ENCODE measurements at places on chromosomes 7 and 10.

GRCh38 chr7:143381427-143382125 is 431 bp downstream of the ZYX start:
- DNase-seq = peak; percentile 73

DNA sequence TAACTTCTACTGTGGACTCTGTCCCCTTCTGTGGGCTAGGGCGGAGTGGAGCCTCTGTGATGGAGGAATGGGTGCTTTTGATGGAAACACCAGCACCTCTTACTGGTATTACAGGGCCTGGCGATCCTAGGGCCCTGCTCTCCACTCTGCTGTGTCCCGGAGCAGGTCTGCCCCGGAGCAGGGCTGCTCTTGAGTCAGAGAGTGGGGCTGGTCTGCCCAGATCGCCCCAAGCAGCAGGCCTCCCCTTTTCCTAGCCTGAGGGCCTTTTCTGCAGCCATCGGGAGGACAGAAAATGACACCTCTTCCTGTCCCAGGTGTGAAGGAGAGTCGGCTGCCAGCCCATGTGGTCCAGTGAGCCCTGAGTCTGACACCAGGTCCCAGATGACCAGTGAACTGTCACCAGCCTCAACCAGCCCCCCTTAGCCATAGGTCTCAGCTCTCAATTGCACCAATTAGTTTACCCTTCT is 1.4 kb downstream of the ZNF282 start:
- peak; percentile 35 for DNase-seq

GRCh38 chr7:95540366-95540765 is 54.6 kb downstream of the ASB4 start:
- no peak for DNase-seq

DNA sequence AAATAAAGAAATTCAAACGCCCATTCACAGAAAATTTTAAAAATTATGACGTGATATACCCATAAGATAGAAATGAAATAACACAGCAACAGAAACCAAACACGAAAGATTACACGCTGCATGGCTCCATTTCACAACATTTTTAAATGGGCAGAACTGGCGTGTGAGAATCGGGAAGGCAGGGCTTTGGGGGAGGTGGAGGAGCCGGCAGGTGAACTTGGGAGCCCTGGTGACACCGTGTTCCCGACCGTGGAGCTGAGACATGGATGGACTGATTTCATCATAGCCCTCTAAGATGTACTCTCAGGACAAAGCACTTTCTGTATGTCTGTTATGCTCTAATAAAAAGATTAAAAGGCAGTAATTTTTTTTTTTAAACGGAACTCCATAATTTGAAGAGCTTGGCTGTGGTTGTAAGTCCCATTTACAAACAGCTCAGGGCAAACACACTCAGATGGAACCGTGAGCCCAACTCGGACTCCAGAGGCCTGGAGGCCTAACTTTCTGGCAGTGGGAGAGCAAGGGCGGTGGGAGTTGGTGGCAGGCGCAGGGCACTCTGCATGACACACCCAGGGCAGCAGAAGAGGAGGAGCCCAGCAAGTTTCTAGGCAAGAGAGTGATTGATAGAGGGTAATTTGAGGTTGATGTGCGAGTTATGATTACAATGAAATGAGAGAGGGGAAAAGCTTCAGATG is 203.4 kb downstream of the MAD1L1 start:
- no peak for DNase-seq

DNA sequence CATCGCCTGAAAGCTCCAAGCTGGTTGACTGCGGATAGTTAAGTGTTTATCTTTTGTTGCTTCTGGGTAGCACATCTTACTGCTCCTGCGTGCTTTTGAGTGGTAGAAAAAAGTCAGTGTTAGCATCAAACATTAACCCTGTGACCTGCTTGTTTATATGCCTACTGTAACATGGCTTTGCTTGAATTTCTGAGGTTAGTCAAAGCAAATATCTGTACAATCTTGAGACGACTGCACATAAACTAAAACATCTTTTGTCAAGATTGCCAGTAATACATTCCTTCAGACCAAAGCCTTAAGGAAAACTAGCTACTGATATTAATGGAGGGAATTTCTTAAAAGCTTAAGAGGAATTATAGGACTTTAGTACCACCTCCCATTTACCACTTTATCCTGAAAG is 163.7 kb downstream of the BAMBI start:
- DNase-seq = peak; percentile 91

GRCh38 chr10:72348282-72348681 is 6.4 kb downstream of the DNAJB12 start:
- DNase-seq = no peak

DNA sequence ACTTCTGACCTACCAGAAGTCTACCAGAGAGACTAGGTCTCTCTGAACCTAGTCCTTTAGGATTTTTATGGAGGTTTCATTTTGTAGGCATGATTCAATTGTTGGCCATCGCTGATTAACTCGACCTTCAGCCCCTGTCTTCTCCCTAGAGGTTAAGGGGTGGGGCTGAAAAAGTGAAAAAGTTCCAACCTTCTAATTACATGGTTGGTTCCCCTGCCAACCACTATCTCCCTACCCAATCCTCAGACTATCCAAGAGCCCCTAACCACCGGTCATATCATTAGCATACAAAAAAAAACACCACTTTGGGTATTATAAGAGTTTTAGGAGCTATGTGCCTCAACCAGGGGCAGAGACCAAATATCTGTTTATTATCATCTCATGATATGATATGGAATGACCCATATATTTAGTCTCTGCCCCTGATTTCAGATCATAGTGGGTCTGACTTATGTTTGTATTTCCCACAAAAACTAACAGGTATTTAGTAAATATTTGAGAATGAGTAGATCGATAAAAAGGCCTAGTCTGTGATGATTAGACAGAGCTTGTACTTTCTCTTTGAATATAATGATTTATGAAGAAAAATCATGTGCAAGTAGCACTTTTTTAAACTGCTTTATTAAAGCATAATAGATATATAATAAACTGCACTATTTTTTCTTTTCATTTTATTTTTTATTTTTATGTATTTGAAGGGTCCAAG is 35.8 kb downstream of the DNAJC9 start:
- DNase-seq = no peak

DNA sequence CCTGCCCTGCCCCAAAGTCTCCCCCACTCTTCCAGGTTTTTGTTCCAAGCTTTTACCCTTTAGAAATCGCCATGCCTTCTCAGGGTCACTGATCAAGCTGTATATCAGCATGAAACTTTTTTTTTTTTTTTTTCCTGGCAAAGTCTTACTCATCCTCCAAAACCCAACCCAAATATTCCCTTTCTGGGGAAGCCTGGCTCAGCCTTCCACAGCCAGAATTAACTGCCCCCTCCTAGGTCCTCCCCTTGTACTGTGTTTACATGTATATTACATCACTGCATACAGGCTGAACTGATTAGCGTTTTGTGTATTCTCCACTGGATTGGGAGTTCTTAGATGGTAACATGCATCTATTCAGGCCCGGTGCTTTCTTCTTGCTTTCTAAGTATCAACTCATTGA is 4.6 kb upstream of the NOBOX start:
- DNase-seq = no peak

GRCh38 chr10:64648915-64649314 is 1127.7 kb downstream of the REEP3 start:
- no peak for DNase-seq

DNA sequence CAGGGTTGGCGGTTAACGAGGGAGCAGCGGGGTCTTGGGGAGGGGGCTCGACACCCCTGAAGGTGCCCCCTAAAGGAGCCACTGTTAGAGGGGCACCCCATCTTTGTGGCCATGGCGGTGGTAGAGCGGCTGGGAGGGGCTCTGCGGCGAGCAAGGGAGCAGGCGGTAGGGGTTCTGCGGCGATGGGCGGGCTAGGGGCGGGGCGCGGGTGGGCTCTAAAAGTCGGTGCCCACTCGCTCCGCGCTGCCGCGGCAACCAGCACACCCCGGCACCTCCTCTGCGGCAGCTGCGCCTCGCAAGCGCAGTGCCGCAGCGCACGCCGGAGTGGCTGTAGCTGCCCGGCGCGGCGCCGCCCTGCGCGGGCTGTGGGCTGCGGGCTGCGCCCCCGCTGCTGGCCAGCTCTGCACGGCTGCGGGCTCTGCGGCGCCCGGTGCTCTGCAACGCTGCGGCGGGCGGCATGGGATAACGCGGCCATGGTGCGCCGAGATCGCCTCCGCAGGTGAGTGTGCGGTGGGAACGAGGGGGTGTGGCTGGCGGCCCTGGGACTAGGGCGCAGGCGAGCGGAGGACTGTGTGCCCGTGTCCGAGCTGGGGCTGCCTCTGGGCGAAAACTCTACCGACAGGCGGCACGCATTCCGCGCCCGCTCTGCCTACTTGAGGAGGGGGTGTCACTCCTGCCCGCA is at the start of gene MEST:
Gene MEST (plus strand): TSS at position 245 of the 682 bp plus-strand sequence. CDS start 229 bp downstream, at position 474.
- DNase-seq = peak; percentile 45

DNA sequence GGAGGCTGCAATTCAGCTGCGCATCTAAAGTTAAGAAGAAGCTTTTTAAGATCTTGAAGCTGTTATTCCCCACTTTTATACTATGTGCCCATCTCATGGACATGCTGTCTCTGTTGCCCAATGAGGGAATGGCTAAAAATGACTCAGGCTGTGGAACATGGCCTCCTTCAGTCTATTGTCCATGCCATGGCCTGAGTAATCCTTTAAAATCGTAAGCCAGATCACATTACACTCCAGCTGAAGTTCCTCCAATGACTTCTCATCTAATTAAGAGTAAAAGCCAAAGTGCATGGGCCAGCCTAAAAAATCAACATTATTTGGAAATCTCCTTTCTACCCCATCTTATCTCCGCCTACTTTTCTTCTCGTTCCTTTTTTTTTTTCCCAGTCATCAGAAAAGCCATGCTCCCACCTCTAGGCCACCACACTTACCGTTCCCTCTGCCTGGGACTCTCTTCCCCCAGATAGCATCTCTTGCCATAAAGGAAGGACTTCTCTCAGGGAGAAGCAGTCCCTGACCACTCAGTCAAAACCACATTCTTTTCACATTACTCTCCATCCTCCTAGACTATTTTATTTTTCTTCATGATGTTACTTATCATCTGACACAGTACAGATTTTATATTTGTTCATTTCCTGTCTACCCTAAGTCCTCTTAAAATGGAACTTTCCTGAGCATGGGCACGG is 337.4 kb downstream of the PRPF18 start:
- DNase-seq = peak; percentile 80

DNA sequence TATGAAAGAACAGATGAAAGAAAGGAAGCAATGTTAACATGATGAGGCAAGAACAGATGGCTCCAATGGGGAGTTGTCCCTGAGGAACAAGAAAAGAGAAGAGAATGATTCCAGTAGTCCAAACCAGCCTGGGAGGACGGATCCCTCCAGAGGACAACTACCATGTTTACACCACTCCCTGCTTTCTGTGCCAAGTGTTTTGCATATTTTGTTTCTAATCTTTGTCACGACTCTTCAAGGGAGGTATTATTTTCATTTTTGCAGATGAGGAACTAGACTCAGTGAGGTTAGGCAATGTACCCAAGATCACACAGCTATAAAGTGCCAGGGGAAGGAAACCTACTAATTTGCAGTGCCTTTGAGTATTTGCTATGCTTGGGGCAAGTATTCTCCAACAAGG is 116.2 kb downstream of the PARP12 start:
- no peak for DNase-seq

GRCh38 chr10:21603721-21604120 is 69.7 kb downstream of the MLLT10 start:
- DNase-seq = no peak

DNA sequence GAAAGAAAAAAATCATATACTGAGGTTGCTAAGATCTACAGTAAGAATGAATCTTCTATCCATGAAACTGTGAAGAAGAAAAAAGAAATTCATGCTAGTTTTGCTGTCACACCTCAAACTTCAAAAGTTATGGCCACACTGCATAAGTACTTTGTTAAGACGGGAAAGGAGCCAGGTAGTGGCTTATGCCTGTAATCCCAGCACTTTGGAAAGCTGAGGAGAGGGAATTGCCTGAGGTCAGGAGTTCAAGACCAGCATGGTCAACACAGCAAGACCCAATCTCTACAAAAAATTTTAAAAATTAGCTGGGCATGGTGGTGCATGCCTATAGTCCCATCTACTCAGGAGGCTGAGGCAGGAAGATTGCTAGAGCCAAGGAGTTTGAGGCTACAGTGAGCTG is 22.1 kb downstream of the CCDC186 start:
- no peak for DNase-seq

- DNase-seq = no peak
Measured at GRCh38 chr7:36107926-36108631, 45.0 kb upstream of the EEPD1 start.

DNA sequence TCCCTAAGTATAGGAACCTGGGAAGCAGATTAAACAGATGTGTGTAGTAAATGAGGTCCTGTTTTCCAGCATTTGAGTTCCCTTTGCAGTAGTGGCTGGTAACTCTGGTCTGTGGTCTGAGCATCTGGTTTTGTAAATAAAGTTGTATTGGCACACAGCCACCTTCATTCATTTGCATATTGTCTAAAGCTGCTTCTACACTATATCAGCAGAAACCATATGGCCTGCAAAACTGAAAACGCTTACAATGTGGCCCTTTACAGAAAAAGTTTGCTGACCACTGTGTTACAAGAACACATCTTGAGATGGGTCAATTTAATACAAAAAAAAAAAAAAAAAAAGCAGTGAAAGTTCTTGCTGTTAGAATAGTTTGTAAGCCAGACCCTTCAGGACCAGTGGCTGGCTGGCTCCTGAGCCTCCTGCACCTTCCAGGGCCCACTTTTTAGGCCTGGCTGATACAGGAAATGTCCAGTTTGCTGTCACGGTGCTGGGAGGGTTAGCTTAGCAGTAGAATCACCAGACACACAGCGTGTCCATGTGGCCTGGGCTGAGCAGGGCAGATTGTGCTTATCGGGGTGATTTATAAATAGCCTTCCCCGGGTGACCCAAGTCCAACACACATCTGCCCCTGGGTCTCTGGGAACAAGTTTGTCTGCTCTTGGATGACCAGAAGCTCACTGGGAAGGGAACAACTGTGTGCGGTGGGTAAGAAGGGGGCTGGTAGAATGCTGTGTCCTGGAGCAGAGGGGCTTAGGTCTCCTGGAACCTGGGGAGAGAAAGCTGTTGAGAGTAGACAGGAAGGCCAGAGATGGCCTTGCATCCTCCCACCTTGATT is 1.4 kb downstream of the C10orf71 start:
- no peak for DNase-seq

DNA sequence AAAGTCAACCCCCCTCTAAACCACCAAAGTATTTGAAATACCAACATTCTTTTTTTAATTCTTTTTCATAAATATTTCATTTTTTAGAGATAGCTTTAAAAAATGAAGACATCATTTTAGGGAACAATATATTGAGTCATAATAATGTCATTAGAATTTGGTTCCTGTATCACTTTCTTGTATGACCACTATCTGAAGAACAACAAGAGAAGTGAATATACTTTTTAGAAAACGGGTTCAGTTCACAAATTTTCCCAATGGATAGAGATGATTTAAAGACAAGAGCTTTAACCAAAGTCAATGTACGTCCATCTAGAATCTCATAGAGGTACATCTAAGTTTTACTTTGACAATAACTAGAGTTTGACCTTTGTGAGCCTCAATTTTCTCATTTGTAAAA is 48.2 kb downstream of the CUBN start:
- no peak for DNase-seq

- no peak for DNase-seq
Measured at GRCh38 chr10:92995509-92995908, 65.1 kb upstream of the CYP26C1 start.
